ENCODE measurements at places on chromosomes 2 and 18.

DNA sequence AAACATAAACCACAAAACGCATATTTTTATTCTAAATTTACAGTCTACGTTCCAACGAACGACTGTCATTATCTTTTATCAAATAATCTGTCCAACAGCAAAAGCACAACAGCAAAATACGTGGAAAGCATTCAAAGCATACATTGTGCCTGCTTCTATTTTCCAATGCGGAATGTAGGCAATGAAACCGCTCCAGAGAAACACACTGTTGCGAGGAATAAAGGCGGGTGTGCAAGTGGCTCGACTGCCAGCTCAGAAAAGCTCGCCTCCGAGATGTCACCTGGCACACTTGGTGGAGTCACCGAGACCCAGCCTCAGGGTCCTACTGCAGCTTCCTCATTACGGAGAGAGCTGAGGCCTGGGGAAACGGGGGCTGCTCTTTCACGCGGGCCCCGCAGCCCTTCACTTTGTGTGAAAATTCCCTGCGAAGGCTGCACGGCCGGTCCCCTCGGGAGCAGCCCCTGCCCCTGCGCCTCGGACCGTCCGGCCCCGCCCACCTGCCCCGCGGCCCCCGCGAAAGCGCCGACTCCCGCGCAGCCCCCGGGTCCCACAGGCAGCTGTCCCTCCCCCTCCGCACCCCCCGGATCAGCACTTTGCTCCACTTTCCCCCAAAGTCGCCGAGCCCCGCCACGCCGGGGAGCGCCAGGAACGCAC, 752 bp downstream of the MGAT4A start:
- peak; percentile 55 for DNase-seq

- DNase-seq: no peak
Observed at GRCh38 chr2:212387146-212387545, 151.5 kb downstream of the ERBB4 start.

DNA sequence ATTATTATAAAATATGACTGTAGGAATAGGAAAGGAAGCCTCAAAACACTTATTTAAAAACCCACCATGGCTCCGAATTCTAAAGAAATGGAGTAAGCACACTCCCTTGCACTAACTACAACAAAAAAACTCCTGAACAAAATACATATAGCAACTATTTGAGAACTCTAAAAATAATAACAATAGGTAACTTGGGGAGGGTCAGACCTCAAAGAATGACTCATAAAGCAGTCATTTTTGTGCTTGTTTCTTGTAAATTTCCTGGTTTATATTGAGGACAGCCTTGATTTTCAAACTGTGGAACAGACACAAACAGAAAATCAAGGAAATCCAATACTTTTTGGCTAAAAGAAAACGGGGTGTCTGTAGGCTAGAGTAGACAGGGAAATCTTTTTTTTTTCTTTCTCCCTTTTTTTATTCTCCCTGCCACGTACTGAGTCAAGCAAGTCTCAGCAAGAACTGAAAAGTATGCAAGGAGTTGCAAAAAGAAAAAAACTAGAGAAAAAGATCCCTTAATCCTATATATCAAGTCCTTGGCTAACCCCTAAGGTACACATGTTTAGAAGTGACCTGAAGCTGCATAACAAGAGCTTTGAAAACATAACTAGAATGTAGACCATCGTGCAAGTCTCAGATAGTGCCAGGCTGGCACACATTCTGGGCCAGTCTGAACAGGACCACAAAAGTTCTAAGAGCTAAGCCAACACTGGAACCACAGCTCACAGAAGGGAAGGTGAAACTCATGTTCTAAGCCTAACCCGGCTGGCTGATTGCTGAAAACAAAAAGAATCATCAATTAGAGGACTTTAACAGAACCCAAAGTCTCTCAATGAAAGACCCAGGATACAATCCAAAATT, 403.1 kb upstream of the LYPD1 start:
- no peak for DNase-seq

GRCh38 chr2:197801033-197801432, 3.4 kb upstream of the PLCL1 start:
- no peak for DNase-seq

GRCh38 chr2:39673018-39673417, 7.3 kb downstream of the TMEM178A start:
- no peak for DNase-seq

DNA sequence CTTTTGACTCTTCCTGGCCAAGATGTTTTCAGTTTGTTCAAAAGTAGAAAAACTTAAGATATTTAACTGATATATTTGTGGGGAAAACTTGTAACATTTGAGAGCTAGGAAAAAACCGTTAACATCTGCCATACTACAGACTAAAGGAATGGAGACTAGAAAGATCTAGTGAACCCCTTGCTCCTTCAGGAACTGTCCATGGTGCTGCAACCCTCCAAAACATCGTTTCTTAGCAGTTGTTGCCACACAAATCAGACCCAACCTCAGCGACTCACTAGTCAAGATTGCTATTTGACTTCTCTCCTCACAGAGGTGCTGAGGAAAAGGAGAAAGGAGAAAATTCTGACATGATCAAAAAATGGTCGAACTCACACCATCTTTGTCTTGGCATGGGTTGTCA, 393.8 kb upstream of the LYPD1 start:
- DNase-seq: no peak

DNA sequence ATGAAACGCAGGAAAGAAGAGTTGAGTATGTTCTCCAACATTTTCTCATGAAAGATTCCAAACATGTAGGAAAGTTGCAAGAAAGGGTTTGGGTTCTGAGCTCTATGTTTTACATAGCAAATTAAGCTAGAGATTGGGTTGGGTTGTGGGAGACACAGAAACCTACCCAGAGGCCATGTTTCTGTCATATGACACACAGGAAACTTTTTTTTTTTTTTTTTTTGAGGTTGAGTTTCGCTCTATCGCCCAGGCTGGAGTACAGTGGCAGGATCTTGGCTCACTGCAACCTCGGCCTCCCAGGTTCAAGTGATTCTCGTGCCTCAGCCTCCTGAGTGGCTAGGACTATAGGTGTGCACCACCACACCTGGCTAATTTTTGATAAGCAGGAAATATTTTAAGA, 57.6 kb downstream of the DOCK10 start:
- no peak for DNase-seq

DNA sequence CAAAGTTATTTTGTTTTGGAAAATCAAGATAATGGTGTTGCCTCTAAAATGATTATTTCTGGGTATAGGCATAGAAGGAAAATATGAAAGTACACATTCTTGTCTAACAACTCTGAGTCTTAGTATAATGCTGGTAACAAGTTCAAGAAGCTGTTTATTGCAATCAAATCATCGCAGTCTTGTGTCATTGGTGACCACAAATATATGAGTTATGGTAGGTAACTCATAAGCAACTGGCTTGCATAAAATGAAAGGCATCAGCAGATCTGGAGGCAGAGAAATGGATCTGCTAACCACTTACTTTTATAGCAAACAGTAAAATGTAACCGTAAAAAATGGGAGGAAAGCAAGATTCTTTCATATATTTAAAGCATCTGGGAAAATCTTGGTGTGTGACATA, 156.2 kb upstream of the TCF4 start:
- DNase-seq: no peak

GRCh38 chr2:204673877-204674276, 128.6 kb downstream of the PARD3B start:
- no peak for DNase-seq

DNA sequence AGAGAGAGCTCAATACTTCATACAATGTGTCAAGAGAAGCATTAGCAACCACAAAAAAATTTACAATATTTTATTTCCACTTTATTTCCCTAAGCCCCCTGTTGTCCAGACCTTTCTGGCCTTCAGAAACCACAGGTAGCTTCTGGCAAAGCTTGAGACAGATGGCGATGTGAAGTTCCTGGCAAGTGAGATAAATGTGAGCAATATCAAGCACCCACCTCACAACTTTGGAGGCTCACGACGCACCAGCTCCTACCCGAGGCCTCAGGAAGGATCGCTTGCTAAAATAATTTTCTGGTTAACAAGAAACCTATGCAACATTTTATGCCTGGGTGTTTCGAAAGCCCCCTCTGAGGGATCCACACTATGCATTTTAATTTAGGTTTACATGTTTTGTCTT, 158.1 kb upstream of the CHAC2 start:
- DNase-seq: no peak

DNA sequence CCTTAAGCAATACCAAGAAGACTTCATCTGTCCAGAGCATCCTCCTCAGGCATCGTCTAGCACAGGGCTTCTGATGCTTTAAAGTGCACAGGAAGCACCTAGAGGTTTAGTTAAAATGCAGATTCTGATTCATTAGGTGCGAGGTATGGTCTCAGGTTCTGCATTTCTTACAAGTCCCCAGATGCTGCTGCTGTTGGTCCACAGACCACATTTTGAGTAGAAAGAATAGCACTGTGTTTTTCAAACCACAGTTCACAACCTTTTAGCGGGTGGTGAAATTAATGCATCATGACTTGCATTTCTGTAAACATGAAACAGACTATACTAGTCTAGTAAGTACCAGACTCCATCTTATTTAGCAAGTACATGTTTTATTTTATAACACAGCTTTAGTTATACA, 134.6 kb downstream of the TMEFF2 start:
- no peak for DNase-seq

DNA sequence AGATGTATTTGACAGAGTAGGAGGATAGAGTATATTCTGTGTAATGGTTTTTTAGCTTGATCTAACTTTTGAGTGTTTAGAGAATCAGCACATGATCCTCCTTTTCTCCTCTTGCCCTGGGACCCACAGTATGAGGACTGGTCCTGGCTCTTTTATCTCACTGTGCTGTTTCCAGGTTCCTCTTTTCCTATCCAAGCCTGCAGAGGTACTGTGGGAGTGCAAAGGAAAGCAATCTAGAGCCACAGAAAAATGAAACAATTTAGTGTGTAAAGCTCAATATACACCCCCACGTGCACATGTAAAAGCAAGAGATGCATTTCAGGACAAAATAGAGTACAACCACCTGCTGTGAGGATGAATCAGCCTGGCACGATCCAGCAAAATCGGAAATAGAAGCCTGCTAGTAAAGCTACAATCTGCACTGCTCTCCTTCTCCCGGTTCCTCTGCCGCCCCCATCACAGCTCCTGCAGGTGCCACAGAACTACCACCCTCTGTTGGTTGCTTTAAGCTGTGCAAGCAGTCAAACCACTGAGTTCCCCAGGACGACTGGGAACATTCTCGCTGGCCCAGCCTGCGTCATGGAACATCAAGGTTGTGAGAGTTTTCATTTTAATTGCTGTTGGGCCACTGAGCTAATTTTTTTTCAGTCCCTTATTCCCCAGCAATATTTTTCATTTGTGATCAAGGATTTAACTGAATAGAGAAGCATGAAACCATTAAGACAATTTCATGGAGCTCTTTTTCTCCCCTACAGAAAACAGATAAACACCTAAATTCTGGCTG, 47.8 kb upstream of the MAPRE3 start:
- DNase-seq: peak; percentile 78

- no peak for DNase-seq
Observed at GRCh38 chr2:78009289-78009688, 487.1 kb upstream of the LRRTM4 start.

DNA sequence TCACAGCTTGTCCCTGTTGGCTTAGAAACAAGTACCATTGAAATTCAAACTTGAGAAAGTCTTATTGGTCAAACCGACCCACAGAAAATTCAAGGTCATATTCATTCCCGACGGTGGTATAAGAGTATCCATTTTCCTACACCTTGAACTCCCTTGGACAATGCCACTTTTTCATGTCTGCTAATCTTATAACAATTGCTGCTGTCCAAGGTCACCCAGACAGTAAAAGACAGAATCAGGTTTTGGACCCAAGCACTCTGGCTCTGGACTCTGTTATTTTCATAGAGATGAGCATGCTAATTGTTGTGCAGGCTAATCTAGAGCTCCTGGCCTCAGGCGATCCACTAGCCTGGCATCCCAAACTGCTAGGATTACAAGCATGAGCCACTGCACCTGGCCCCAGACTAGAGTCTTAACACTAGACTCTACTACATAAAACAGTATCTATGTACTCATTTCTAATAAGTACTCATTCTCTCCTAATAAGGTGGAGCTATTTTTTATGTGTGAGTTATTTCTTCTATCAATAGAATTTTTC, 57.8 kb downstream of the C2orf76 start:
- DNase-seq: no peak

- no peak for DNase-seq
Observed at GRCh38 chr2:160835166-160835565, 325.1 kb upstream of the TANK start.

- no peak for DNase-seq
Observed at GRCh38 chr2:161990036-161990435, 84.0 kb downstream of the DPP4 start.

DNA sequence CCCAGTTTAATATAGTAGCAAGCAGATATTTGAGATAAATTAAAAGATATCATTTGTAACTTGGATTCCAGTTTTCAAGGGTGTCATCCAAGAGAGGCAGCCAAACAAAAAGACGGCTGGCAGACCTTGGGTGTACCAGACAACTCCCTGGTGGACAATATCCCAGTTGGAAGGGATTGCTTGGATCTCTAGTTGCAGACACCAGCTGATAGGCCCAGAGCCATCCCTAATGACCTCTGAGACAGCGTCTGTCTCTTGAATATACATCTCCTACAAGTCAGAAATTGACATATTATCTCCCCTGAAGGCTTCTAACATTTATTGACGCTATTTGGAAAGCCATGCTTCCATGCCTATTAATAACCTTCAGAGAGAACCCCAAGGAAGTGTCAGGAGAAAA, 67.7 kb downstream of the ACVR1 start:
- DNase-seq: no peak

- no peak for DNase-seq
Observed at GRCh38 chr2:65413106-65413505, 19.3 kb downstream of the SPRED2 start.

DNA sequence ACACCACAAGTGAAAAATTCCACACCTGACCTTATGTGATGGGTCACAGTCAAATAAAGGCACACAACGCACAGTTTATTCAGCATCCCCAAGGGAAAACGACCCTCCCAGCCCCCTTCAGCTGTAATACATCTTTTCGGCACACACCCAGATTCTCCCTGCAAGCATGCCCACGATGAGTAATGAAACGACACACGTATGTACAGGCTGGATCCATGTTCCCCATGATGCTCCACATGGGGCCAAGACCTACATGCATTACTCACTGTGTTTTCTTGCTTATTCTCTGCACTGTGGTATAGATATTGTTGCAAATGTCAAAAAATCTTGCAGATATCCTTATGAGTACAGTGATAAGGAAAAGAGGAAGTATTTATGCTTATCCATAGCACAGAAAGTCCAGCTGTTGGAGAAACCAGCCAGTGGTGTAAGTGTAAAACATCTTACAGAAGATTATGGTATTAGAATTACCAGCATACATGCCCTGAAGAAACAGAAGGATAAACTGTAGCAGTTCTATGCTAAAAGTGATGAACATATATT, 32.5 kb upstream of the SGPP2 start:
- DNase-seq: no peak

DNA sequence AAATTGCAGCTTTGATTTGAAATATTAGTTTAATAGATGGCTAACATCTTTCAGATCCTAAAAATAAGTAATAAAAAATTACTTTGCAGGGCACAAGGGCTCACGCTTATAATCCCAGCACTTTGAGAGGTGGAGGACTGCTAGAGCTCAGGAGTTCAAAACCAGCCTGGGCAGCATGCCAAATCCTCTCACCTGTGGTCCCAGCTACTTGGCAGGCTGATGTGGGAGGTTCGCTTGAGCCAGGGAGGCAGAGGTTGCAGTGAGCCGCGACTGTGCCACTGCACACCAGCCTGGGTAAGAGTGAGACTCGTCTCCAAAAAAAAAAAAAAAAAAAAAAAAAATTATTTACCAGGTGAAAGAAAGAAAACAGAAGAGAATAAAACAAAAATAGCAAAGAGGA, 449.8 kb downstream of the NRXN1 start:
- peak; percentile 61 for DNase-seq
